HT1080 (cell line): ENCODE measurements at places on chromosomes 7 and 10.

GRCh38 chr7:158017111-158018097 is 570.2 kb downstream of the PTPRN2 start:
- DNase-seq: no peak

DNA sequence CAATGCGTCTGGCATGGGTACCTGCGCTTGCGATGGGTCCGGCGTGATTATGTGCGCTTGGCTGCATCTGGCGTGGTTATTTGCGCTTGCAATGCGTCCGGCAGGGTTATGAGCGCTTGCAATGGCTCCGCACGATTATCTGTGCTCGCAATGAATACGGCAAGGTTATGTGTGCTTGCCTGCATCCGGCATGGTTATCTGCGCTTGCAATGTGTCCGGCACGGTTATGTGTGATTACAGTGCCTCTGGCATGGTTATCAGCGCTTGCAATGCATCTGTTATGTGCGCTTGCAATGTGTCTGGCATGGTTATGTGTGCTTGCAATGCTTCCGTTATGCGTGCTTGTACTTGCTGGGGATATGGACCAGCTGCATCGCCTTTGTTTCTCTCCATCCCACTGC is 37.7 kb downstream of the RBAK start:
- DNase-seq: no peak

- DNase-seq: peak; percentile 84
Observed at GRCh38 chr10:73044378-73045285, 52.0 kb downstream of the P4HA1 start.

DNA sequence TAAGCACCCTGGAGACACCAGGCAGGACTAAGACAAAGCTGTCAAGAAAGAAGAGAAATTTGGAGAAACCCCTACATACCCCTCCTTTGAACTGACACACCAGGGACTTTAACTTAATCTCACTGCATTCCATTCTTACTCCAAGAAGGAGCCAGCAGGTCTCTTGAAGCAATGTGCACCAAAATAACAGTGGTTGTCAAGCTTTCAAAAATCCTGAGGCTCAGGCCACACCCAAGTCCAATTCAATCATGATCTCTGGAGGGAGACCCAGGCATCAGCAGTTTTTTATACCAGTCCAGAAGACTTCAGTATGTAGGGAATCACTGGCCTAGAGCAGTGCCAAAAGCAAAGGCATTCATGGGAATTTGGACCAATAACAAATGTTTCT is 6.8 kb downstream of the SLC25A13 start:
- DNase-seq: no peak

- DNase-seq: no peak
Observed at GRCh38 chr10:109737626-109738025, 185.7 kb downstream of the XPNPEP1 start.
